ENCODE measurements at places on chromosomes 4 and X.

DNA sequence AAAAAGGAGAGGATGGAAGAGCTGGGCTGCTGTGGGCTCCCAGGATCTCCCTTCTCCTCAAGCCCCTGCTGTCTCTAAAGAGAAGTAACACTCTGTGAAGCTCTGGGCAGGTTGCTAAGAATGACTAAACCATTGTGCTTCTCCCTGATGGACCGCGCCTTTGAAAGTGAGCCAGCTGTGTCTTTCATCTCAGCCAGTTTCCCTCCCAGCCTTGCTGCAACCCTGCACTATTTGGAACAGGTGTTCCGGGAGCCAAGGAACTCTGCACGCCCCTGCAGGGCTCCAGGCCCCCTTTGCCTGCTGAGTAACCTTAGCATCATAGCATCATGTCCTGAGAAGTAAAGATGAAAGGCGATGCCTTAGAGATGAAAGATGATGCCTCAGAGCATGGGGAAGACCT is 39.7 kb downstream of the SMIM20 start:
- DNase-seq: no peak

- DNase-seq: no peak
Measured at GRCh38 chrX:16868920-16869319, 1.2 kb downstream of the RBBP7 start.

- DNase-seq: no peak
Measured at GRCh38 chr4:142838778-142839177, 7.3 kb downstream of the INPP4B start.

DNA sequence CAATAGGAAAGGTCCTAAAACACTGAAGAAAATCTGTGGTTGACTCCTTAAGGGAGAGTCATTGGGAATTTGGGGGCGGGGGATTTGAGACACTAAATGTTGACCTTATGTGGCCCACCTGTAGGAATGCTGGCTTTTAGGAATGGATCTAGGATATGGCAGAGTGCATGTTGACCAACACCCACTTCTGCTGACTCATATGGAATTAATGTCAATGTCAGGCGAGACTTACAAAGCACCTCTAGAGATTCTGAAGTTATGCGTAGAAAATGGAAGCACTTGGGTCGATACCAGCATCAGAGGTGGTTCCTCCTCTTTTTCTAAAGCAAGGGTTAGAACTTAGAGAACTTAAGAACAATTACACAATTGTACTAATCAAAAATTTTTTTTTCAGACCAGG is 100.6 kb upstream of the CBR4 start:
- DNase-seq: no peak

DNA sequence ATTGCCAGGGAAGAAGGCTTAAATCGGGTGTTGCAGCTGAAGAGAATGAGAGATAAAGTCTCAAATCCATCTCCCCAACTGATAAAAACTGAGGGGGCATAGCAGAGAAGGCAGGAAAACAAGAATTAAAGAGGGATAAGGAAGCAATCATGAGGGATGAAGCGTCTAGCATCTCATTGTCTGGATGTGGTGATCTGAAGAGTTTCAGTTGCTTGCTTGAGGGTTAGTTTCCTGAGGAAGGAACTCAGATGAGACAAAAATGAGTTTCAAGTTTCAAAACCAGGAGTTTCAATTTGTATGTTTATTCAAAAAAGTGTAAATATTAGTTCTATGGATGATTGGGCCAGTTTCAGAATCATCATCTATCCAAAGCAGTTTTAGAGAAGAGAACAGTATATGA is 496.9 kb downstream of the RAB28 start:
- no peak for DNase-seq

DNA sequence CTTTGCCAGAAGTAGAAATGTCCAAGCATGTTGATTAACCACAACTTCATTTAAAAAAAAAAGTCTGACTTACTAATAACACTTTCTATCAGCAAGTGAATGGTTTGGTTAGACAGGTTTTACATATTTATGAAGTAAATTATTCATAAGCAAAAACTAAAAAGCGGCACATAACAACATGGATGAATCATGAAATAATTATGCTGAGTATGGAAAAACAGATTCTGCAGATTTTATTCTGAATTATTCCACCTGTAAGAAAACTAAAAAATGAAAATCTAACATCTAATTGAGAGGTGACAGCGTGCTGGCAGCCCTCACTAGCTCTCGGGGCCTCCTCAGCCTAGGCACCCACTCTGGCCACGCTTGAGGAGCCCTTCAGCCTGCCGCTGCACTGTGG is 173.5 kb downstream of the ADAM29 start:
- DNase-seq: no peak

DNA sequence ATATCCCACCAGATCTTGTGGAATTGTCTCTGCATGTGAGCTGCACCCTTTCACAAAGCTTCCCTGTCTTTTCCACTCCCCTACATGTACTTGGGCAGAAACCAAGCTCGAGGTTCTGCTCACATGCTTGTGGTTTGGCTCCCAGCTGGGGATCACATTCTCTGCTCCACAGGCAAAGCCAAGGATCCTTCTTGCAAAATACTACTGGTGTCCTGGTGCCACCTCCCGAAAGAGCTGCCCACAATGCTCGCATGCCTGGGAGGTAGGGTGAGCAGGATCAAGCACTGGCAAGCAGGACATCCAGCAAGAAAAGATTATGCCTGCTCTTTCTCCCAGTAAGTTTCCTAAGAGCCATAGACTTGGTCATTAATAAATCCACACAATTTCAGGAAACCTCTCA is 45.1 kb upstream of the PPARGC1A start:
- DNase-seq: peak; percentile 49

GRCh38 chr4:109234596-109234995 is 67.9 kb downstream of the COL25A1 start:
- DNase-seq: no peak

- DNase-seq: no peak
Measured at GRCh38 chrX:130196466-130196865, 24.7 kb downstream of the RAB33A start.

DNA sequence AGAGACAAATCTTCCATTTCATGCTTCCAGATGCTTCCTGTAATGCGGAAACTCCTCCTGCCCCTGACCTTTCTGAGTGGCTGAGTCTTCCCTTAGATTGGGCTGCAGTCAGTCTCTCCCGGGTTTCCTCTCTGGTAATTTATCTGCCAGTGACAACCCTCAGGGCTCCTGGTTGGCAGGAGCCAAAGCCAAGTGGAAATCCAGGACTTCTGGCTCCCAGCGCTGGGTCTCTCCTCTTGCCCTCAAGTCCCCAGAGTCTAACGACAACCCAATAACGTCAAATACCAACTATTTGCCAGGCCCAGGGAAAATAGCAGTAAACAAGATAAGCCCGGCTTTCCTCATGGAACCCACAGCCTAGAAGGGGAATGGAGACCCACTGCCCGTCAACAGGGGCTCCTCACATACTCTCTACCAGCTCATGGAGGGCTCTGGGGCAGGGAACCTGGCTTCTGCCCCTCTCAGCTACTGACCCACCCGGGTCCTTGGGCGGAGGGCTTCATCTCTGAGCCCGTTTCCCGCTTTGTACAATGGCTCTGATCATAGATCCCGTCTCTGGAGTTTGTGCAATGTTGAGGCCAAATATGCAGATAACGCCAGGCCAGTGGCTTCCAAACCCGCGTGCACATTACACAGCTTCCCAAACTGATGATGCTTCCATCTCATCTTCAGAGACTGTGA is 1.1 kb upstream of the TBC1D14 start:
- DNase-seq: peak; percentile 53

DNA sequence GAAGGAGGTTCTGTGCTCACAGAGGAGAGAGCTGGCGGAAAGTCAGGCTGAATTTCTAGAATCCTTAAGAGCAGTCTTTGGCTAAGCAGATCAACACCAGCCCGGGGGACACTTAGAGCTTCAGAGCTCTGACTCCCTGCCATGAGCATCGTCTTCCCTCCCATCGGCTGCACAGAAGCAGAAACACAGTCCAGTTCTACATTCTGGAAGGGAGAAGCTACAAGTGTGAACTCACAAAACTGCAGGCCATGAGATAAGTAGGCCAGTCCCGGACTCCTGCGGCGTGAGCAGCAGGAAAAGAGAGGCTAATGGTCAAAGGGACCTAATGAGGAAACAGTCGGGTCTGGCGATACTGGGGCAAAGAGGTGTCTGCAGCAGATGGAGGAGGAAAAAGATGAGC is 211.5 kb downstream of the DHX15 start:
- DNase-seq: no peak

DNA sequence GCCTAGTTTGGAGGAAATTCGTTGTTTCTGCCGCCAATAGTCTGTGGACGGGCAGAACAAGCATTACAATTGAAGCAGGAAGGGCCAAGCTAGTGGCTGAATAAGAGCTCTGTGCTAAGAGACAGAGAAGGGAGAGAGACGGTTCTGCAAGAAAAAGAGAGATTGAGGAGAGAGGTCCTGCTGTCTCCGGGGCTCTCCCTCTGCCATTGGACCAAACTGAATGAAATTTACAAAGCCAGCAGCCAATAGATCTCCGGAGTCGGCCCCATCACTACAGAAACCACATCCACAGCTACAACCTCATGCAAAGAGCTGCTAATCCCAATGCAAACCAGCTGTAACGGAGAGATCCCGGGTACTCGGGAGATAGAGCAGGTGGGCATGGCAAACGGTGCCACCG is at the start of gene NLGN4X:
Gene NLGN4X, minus strand, starts transcription at position 148 of the 400 bp plus-strand sequence. CDS start 77,401 bp downstream, outside the sequence.
- DNase-seq: no peak

DNA sequence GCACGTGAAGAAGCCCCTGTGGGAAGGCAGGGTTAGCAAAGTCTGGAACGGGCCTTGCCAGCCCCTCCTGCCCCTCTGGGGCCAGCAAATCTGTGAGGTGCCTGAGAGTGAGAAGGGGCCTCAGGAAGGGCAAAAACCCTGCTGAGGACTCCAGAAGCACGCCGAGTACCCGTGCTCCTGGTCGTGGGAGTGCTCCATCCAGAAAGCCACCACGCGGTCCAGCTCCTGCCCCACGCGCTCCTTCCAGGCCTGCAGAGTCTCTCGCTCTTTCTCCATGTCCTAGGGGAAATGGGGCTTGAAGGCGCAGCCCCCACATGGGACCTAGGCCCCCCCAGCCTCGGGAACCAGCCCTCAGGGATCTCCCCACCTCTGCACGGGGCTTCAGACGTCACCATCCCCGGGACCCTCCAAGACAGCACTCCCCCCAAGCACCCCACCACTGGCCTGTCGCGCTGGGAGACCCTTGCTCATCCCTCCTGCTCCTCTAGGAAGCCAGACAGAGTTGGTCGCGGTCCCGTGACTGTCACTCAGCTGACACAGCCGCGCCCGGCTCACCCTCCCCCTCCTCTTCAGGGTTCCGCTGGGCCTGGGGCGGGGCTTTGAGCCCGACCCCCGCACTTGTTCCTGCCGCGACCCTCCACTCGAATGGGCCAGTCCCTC is at the start of gene RENBP:
Gene RENBP, minus strand, starts transcription at position 504 of the 660 bp plus-strand sequence. Its CDS starts 33 bp downstream, at position 471.
- no peak for DNase-seq

GRCh38 chrX:151873096-151873495 is 39.6 kb upstream of the MAGEA4 start:
- DNase-seq: no peak

DNA sequence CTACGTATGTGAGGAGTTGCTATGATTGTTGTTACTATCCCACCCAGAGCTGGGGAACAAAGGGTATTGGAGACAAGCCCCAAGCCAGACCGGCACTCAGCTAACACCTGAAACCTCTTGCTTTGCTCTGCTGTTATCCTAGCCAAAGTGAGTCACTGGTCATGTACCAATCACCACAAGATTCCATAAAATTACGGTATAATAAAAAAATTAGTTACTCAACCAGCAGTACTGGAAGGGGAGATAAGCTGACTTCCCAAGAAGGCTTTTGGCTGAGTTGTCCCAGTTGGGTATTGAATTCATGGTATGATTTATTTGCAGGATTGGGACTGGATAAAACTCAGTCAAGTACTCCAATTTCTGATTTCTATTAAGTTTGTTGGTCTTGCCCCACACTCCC is 5.3 kb downstream of the EDA2R start:
- DNase-seq: no peak

GRCh38 chrX:155995321-155995875 is 2.1 kb upstream of the IL9R start:
- DNase-seq: no peak

DNA sequence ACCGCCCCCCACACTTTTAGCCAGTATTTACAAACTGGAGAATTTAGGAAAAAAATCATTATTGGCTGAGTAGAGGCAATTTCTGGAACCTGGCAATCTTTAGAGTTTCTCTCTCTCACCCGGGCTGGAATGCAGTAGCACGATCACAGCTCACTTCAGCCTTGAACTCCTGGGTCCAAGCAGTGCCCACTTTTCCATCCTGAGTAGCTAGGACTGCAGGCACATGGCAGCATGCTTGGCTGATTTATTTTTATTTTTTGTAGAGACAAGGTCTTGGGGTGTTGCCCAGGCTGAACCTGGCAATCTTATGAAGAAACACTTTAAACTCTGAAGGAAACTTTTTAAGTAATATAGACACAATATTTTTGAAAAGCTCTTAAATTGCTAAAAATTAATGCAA is 120.1 kb downstream of the AFF1 start:
- DNase-seq: no peak

- DNase-seq: no peak
Measured at GRCh38 chr4:86972997-86973396, 38.2 kb downstream of the AFF1 start.

GRCh38 chrX:103330681-103331288 is 746 bp downstream of the TCEAL7 start:
- no peak for DNase-seq

DNA sequence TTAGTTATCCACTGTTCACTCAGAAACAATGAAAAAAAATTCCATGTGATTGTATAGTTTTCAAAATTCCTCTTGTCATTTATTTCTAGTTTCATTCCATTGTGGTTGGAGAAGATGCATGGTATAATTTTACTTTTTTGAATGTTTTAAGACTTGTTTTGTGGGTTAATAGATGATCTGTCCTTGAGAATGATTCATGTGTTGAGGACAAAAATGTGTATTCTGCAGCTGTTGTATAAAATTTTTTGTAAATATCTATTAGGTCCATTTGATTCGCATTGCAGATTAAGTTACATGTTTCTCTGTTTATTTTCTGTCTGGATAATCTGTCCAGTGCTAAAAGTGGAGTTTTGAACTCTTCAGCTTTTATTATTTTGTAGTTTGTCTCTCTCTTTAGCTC is 65.4 kb downstream of the RTL3 start:
- no peak for DNase-seq

GRCh38 chr4:161696944-161697343 is 466.9 kb downstream of the FSTL5 start:
- no peak for DNase-seq

DNA sequence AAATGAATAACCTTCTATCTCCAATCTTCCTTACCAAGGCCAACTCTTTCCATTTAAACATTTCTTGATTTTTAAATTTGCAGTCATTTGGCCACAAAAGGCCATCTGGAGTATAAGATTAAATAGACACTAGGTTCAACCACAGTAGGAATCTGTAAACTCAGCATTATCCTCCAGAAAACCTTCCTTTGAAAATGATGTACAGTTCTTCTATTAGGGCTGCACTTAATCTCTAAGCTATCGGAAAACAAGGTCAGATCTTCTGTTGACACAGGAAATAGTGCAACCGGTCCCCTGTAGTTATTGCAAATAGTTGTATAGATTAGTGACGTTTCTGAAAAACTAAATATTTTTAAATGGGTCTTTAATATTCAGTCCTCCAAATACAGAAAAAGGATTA is 359.0 kb upstream of the ATOH1 start:
- DNase-seq: no peak

DNA sequence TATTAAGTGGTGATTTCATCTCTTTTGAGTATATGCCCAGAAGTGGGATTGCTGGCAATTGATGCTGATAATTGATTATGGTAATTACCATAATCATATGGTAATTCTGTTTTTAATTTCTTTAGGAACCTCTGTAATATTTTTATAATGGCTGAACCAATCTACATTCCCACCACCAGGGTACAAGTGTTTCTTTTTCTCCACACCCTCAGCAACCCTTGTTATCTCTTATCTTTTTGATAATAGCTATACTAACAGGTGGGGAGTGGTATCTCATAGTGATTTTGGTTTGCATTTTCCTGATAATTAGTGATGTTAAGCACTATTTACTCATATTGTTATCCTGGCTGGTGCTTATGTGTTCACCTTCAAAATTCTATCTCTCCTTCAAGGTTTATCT is 212.6 kb downstream of the FMR1NB start:
- DNase-seq: no peak

Measured in hepatic stellate cell (primary cell).